ENCODE measurements at places on chromosomes 7 and 10.

DNA sequence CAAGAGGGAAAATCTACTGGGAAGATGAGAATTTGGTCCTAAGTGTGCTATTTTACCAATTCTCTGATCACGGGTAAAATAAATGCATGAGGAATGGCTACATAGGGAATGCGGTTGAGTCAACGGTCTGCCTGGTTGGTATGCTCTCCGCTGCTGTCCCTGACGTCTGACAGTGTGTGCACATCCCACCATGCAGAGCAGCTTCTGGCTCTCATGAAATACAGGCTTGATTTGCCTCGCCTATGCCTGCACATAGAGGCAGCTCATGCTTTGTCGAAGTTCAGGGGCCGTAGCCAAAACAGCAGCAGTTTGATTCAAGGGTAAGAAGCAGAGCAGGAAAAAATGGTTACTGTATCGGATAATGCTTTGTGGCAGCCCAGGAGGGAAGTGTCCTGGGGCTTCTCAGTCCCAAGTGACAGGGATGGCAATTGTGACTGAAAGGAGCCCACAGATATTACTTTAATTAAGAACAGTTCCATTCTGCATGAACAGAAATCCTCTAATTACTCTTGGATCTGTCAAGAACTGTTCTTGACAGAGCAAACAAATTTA is 268.4 kb upstream of the SLC26A5 start:
- no peak for DNase-seq

DNA sequence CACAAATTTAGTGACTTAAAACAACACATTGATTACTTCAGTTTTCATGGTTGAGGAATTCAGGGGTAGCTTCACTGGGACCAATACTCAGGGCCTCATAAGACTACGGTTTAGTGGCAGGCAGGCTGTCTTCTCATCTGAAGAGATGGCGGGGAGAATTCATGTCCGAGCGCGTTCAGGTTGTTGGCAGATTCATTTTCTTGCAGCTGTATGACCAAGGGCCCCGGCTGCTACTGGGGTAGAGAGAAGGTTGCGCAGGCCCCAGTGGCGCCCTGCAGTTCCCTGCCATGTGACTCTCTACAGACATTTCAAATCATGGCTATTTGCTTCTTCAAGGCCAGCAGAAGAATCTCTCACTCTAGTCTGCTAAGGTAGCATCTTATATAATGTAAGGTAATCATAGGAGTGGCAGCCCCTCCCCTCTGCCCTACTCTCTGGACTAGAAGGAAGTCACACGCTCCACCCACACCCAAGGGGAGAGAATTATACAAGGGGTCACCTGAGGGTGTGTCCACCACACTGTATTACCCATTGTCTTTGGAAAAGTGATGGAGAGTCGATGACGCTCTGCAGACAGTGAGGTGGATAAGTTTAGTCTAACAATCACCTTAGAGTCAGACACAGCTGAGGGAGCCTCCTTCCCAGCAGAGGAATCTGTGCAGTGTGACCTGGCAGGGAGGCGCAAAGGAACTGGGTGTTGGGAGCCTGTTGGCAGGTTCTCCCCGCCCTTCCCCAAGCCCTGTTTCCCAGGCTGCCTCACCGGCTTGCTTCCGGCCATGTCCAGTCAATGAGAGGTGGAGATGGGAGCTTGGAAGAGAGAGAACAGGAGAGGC is 35.7 kb upstream of the PLEKHA1 start:
- no peak for DNase-seq

GRCh38 chr10:93917064-93917391 is 23.2 kb downstream of the SLC35G1 start:
- DNase-seq, result no peak

DNA sequence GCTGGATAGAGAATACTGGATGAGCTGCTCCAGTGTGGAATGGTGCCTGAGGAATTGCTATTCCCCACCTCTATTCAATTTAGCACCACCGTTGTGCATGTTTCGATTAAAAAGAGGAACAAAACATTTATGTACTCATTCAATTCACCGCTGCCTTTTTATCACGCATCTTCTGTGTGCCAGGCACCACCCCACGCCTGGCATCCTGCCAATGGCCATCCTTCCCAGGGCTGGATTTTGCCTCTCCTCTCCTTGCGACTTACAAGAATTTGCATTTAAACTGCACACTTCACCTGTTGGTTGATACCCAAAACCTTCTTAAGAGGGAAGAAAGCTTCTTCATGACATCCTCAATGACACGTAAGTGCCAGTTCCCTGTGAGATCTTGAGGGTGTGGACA is 110.2 kb upstream of the DPP6 start:
- DNase-seq, result no peak

DNA sequence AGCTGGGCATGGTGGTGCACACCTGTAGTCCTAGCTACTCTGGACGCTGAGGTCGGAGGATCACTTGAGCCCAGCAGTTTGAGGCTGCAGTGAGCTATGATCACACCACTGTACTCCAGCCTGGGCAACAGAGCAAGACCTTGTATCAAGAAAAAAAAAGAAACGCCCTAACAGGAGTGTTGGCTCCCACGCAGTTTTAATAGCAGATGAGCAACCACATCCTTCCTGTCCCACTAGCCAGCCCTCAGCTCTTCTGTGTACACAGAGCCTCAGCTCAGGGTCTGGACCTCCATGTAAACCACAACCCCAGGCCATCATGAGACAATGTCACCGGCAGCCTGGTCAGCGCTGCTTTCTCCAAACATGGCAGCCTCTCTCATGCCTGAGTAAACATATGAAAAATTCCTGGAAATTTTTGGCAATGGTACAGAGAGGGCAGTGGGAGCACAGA is 108.2 kb downstream of the PIP4K2A start:
- no peak for DNase-seq

DNA sequence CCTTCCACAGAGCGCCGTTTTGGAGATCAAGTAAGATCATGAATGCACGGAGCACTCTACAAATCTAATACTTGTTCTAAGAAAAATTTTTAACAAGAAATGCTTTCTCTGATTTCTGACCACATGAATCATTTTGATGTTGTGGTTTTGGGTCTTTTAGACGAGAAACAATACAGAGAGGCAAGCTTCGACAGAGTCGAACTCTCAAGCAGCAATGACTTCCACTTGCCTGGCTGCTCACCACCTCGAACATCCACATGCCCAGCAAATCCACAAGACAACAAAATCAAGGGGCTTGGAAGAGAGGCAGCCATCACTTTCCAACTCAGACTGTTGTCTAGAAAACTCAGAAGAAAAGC is 69.4 kb upstream of the GSDME start:
- no peak for DNase-seq

DNA sequence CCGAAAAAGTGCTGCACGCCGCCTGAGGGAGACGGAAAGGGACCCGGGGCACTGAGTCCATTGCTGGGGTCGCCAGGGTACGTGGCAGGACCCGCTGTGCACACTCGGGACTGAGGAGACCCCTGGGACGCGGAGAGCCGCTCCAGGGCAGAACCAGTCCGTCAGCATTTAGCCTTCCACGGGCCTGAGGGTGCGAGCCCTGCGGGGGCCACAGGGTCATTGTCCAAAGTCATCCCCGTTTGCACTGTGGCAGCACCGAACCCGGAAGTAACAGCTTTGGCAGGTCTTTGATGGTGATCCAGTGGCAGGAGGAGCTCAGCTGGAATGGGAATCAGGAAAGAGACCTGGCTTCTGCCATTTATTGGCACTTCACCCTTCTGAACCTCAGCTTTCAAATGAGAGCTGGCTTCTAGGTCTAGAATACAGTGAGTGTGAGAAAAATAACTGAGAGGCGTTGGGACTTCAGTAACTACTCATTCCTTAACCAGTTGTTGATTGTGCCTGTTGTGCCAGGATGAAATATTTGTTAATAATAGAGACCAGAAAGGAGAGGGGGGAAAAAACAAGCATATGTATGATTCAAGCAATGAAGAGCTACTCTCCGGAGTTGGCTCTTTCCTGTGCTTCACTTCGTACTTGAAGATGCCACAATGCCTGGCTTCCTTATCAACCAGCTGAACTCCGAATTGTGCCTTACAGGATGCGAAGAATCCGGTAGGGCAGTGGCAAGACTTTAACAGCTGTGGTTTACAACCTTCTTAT is 811 bp upstream of the ARHGAP12 start:
- DNase-seq, result no peak

GRCh38 chr7:132666774-132667172 is 90.5 kb upstream of the PLXNA4 start:
- DNase-seq, result no peak

- no peak for DNase-seq
Observed at GRCh38 chr10:13417459-13418126, 69.5 kb upstream of the SEPHS1 start.
